Activated naive CD4-positive, alpha-beta T cell treated with anti-CD3 and anti-CD28 coated beads, Interleukin-2, amount 10 ng/mL, durations not matched to agents 7 days and 5 days (primary cell): ENCODE measurements at places on chromosomes 11 and 22.

- no peak for DNase-seq
Observed at GRCh38 chr11:20192151-20192550, 31.9 kb upstream of the DBX1 start.

GRCh38 chr11:12669930-12670329, 4.3 kb upstream of the TEAD1 start:
- DNase-seq = no peak

- DNase-seq = no peak
Observed at GRCh38 chr11:37748641-37749040, 1150.6 kb upstream of the RAG2 start.

DNA sequence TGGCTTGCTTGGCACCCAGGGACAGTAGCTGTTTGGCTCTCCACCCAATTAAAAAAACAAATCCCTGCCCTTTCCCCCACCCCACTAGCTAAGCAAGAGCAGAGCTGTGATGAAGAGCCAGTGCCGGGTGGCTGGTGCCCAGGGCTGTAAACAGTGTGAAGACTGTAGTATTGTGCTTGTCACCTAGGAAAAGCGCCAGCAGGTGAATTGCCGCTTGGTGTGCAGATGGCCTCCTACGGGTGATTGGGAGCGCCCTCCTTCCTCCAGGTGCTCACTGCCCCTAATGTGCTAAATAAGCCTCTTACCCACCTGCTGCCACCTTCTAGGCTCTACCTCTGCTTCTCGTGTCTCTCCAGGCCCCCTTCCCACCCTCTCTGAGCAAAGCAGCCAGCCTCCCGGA, 18.4 kb upstream of the RAPSN start:
- DNase-seq = no peak

- DNase-seq = no peak
Observed at GRCh38 chr11:75245356-75246005, 4.9 kb downstream of the TPBGL start.

GRCh38 chr22:43136255-43136654, 6.9 kb downstream of the MCAT start:
- peak; percentile 59 for DNase-seq

- DNase-seq = no peak
Observed at GRCh38 chr22:46522797-46523196, 14.6 kb downstream of the CELSR1 start.

DNA sequence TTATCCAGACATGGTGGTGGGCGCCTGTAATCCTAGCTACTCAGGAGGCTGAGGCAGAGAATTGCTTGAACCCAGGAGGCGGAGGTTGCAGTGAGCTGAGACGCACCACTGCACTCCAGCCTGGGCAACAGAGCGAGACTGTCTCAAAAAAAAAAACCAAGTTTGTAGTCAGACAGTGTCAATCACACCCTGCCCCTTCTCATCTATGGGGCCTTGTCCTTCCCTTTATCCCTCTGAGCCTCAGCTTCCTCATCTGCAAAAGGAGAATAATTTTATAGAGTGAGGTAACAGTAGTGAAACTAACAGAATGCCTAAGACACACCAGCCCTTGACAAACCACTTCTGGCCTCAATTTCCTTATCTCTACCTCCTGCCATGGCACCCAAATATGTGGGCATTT, 10.7 kb downstream of the BCL9L start:
- DNase-seq = no peak

DNA sequence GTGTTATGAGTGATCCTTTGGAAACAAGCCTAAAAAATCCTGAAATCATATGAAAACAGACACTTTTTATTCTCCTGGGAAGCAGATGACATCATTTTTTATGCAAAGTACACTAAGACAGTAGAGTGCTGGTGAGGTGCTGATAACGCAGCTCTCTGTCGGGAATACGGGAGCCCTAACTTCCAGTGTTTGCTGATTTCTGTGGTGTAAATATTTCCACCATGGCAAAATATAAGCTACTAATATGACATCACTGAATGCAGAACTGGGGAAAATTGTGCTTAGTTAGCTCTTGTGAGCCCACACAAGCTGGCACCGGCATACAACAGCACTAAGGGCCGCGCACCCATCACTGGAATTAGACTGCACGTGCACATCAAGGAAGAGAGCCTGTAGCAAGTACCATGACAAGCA, 82.6 kb downstream of the FAM76B start:
- no peak for DNase-seq

DNA sequence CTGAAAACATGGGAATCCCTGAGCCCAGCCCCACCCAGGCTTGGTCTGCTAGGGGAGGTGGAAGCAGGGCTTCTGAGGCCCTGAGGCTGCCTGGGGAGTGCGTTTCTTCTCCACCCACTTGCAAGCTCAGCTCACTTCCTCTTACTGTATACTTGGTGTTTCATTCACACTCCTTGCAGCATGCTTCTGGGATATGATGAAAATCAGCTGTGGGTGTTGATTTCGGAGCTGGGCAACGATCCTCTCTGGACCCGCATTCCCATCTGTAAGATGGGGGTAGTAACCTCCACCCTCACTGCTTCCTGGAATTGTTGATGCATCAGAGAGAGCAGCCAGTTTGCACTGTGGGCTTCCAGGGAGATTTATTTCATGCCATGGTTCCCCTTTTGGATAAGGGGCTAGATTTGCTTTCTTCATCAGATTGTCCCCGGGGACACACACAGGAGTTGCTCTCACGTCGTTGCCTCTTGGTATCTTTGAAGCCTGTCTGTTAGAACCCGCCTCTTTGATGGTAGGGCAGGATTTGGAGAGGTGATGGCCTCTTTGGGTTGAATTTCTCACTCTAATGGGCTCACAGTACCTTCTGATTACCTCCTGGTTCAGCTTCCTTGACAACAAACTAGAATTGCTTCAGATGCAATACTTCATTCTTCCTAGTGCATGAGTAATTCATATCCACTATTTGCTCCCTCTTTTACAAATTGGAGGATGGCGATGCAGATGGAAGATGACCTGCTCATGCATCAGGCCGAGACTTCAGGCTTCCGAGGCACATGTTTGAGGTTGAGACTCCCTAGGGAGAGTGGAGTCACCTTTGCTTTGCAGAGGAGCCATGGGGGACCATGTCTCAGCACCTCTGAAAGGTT, 40.4 kb downstream of the BCR start:
- peak; percentile 40 for DNase-seq

DNA sequence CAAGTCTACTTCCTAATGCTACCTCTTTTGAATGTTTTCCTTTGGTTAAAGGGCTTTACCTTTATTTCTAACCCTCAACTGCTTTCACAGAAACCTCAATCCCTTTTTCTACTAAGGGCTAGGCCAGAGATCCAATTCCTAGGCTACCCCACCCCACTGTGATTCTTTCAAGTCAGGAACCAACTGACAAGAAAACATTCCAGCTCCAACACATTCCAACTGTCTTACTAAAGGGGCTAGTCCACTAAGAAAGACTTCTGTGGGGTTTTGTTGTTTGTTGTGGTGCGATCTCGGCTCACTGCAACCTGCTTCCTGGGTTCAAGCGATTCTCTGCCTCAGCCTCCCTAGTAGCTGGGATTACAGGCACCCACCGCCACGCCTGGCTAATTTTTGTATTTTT, 151.3 kb downstream of the APOL5 start:
- no peak for DNase-seq

- peak; percentile 93 for DNase-seq
Observed at GRCh38 chr11:118956094-118956846, at the start of gene UPK2. Gene UPK2 (plus strand): TSS chr11:118956298. CDS start chr11:118956351, 53 bp downstream.

- no peak for DNase-seq
Observed at GRCh38 chr11:76327202-76327601, 53.7 kb downstream of the THAP12 start.

DNA sequence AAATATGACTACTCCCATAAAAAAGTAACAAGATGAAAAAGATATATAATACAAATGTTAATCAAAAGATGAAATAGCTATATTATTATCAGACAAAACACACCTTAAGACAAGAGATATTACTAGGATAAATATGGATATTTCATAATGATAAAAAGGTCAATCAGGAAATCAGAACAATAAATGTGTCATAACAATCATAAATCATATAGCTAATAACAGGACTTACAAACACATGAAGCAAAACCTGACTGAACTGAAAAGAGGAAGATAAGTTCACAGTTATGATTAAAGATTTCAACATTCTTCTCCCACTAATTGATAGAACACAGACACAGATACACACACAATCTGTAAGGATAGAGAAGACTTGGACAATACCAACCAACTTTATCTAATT, 47.2 kb downstream of the EIF3M start:
- DNase-seq = no peak

- no peak for DNase-seq
Observed at GRCh38 chr11:104060820-104061219, 24.4 kb downstream of the DDI1 start.

DNA sequence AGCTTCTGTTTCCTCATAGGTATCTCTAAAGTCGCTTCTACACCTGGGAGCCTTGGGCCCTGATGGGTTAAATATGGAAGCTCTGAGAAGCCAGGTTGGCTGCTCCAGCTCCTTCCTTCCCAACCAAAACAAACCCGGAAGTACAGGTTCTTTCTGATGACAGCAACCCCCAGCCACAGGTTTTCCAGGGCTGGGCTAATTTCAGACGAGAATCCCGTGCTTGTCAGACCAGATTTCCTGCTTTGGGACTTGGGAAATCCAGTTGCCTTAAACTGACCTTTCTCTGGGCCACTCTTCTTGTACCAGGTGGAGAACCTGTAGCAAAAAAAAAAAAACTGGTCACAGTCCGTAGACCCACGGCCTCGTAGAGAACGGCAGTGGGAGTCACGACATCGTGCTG, 51.9 kb downstream of the RBX1 start:
- no peak for DNase-seq

- DNase-seq = no peak
Observed at GRCh38 chr11:130429120-130429681, 792 bp upstream of the ADAMTS8 start.

GRCh38 chr11:124662106-124662505, 11.4 kb downstream of the SIAE start:
- DNase-seq = no peak

DNA sequence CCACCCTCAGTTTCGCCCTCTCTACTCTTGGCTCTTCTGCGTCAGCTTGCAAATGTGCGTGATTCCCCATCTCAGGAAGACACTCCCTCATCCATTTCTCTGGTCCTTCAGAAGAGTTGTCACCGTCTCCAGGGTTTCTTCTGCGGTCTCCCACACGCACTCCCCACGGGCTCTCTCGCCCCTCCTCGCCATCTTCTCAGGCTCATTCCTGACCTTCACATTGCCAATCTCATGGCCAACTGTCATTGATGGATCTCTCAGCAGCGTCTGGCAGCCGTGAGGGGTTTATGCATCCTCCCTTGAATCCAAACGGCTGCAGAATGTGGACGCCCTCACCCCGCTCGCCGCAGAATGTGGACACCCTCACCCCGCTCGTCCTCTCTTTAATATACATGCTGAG, 10.5 kb downstream of the SYNGR1 start:
- no peak for DNase-seq

DNA sequence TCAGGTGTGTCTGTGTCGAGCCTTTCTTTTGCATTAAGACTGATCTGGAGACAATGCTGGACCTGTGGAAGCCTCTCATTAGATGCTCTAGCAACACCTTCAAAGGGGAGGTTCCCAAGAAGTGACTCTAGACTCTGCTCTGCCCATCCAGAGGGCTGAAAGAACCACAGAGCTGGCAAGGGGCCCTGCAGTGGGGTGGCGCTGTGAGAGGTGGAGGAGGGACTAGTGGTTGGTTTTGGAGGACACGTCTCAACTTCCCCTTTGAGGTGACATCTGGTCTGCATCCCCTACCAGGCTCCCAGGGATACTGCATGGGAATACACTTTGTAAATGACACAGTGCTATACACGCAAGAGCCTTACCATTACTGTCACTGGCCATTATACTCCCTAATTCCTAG, 34.2 kb upstream of the SYT13 start:
- no peak for DNase-seq

DNA sequence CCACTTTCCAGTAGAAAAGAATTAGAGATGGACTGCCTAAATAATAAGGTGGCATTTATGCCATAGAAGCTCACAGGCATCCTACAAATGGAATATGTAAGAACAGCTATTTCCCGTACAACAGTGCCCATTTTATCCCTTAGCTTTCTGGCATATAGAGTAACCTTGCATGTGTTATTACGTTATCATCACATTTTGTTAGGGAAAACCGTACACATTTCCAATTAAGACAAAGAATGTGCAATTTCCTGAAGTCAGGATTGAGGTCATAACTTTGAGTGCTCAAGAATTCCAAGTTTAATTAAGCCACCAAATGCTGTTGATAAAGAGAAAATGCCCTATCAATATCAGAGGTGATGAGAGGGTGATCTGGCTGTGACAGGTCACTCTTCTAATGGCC, 58.9 kb downstream of the LDLRAD3 start:
- no peak for DNase-seq

- no peak for DNase-seq
Observed at GRCh38 chr11:116172851-116173250, 599.9 kb downstream of the BUD13 start.
